ENCODE measurements at places on chromosomes 3 and 15.

GRCh38 chr3:105431200-105431599 is 64.5 kb downstream of the ALCAM start:
- DNase-seq, result no peak

- peak; percentile 53 for DNase-seq
Measured at GRCh38 chr3:161423911-161424522, 52.7 kb upstream of the SPTSSB start.

GRCh38 chr3:60967141-60967540 is 284.1 kb downstream of the FHIT start:
- no peak for DNase-seq

DNA sequence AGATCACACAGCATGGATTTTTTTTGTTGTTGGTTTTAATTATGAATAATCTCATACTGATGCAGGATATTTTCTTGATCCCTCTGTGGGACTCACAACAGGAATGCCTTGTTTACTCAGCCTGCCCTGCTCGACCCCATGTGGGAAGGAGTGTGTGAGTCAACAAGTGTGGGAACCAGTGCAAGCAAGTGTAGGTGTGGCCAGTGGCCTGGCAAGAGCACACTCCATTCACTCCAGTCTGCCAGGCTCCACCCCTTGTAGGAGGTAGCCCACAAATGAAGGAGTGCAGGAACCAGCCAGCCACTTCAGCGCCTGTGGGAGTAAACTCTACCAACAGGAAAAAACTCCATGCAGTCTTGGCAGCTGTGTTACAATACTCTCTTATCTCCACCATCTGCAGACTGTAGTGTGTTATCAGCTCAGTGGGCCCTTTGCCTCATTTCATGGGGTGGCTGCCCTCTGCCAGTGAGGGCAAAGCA is 393.6 kb downstream of the OTOL1 start:
- DNase-seq, result peak; percentile 39

DNA sequence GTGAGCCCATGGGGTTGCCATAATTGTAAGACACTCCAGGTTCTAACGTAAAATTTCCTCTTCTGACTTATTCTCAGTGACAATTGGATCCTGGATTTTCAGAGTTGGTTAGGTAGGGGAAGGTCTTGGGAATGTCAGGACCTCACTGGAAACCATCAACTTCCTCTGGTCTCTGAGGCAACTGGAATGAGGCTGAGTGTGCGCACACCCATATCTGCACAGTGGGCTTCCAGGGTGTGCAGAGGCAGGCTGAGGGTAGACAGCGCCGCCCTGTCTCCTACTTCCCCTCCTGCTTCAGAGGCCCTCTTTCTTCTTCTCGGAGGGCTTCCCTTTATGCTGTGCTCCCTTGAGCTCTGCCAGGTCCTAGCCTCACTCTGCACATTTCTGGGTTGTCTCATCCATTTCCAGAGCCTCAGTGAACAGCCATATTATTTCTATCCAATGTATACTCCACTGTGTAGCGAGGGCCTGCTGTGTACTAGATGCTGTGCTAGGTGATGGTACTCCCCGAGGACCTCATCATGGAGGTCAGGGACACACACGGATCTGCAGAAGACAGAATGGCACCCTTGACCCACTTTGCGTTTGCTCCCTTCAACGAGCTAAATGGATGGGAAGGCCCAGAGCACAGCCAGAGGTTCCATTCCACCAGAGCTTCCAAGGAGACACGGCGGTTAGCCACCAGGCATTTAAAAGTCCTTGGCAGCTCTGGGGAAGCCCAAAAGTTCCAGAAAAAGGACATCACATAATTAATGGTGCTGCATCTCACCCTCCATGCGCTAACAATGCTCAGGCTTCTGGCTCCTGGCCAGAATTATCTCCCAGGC is 18.3 kb downstream of the ACAA1 start:
- no peak for DNase-seq

- DNase-seq, result peak; percentile 92
Measured at GRCh38 chr15:67127965-67128364, 62.6 kb downstream of the SMAD3 start.

DNA sequence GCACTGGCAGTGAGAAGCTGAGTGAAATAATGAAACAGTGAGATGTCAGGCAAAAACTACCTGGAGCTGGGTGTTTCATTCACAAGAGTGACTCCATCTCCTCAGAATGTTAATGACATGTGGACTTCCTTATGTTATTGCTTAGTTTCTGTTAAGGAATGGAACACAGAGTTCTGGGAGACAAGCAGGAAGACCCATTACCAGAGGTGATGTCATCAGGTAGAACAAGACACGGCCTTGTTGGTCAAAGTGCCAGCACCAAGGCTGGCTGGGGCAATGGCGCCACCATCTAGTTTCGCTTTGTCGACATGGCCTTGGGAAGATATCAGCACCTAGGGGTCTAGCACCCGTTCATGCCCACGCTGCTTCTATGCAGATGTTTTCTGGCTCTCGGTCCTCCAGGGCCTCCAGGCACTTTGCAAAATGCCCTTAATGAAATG is 252.2 kb downstream of the FAM43A start:
- DNase-seq, result no peak

DNA sequence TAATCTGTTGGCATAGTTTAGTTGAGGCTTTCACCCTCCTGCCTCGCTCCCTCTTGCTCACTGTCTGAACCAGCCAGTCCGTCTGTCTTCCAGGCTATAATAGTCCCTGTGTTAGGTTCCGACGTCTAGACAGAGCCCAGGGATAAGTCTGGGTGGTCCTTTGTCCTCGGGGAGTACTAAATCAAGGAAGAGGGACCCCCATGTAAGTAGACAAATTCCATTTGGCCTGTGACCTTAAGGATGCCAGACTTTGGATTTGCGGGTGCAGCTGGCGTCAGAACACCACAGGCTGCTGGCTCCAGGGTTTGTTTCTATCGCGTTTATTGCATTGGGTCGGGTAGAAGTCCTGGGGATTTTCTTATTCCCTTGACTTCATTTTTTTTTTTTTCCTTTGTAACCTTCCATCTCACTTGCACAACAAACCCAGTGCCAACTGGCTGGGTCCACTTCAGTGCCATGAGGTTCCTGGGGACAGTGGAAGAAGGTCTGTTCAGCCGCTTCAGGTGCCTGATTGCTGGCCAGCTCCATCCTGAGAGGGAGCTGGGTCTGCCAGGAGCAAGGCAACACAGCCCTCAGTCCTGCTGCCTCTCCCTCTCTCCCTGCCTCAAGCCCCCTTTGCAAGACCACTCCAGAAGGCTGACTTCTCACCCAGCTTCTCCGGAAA is 95.4 kb upstream of the KLHL25 start:
- no peak for DNase-seq

- no peak for DNase-seq
Measured at GRCh38 chr3:145815707-145816413, 345.1 kb downstream of the PLOD2 start.

DNA sequence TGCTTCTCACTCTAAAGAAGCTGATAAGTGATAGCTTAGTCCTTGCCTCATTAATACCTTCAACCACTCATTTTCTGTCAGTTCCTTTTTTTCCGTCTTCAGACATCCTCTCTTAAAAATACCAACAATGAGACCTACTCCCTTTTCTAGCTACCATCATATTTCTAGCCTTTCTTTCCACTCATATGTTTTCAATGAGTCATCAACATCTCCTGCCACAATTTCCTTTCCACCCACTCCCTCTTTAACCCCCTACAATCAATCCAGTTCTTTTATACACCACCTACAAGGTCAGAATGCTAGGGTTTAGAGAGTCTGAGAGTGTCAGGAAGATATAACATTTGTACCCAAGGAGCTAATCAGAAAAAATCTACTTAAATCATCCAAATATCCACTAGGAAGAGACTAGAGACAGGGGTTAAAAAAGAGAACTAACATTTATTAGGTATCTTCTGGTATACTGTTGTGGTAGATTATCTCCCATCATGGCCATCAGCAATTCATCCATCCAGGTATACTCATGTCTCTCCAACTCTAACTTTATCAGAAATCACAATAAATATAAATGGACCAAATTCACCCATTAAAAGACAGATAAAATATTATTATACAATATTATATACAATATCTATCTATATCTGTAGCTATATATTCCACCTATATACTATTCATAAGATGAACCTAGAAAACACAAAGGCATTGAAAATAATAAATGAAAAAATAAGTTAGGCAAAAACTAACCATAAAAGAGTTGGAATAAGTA is 42.5 kb downstream of the MYLK start:
- no peak for DNase-seq

- no peak for DNase-seq
Measured at GRCh38 chr3:60758831-60759230, 492.4 kb downstream of the FHIT start.

- DNase-seq, result no peak
Measured at GRCh38 chr3:48585411-48585810, 9.7 kb downstream of the COL7A1 start.

- no peak for DNase-seq
Measured at GRCh38 chr15:70400766-70401541, 303.2 kb upstream of the TLE3 start.

- DNase-seq, result no peak
Measured at GRCh38 chr3:43087249-43087776, 18.6 kb downstream of the POMGNT2 start.

GRCh38 chr3:183500319-183500718 is 55.2 kb downstream of the KLHL6 start:
- DNase-seq, result no peak

DNA sequence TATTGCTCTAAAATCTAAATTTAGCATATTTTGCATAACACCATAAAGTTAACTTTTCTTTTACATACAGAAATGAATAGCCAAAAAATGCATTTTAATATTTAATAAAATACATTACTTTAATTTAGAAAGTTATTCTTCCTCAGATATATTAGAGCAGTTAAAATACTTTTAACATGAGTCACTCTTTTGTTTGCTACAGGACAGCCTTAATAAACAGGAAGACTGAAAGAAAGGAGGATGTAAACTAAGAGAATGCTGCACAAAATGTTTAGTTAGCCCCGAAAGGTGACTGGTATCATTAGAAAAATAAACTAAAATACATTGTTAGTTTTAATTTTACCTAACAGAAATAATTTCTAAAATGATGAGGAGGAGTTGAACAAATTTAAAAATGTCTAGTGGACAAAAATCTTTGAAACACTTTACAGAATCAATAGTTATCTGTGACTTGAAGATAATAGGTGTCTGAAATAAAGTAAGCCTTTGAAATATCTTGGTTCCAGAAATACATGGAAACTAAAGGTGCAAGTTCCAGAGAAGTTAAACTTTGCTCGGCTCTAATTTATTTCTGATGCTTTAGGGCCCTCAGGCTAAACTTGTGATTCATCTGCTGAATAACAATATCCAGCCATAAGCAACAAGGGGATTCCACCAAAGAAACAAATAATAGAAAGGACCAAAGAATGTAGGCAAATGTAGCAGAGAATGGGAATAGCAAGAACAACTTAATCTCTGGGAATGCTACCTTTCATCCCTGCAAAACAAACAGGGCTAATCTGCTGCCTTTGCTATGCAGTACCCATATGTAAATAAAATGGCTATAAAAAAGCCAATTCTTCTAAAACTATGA is 138.3 kb upstream of the UBP1 start:
- peak; percentile 18 for DNase-seq

DNA sequence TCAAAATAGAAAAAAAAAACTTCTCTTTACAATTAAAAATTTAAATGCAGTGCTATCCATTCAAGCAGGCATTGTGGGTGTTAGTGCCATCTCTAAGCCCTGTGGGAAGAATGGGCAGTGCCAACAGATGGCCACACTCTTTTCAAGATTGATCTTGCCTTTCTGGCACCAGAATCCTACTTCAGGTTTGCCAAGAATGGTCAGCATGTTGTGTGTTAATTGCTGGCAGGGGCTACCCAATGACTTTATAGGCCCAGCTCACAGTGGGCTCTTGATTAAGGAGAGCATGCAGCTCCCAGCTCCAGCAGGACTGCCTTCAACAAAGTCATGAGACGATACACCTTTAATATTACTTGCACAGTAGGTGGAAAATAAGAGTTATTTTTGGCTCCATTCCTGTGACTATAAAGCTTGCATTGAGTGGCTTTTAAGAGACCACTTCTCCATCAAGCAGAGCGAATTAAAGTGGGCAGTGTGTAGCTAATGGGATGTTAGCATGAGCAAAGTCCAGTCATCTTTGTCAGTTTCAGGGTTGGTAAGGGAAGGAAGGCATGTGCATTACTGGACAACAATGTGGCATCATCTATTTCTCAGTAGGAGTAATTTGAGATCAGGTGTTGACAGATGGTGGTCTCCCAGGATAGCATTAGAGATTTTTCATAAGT is 476.8 kb downstream of the C3orf38 start:
- DNase-seq, result no peak

- no peak for DNase-seq
Measured at GRCh38 chr3:185403002-185403401, 40.1 kb downstream of the MAP3K13 start.

DNA sequence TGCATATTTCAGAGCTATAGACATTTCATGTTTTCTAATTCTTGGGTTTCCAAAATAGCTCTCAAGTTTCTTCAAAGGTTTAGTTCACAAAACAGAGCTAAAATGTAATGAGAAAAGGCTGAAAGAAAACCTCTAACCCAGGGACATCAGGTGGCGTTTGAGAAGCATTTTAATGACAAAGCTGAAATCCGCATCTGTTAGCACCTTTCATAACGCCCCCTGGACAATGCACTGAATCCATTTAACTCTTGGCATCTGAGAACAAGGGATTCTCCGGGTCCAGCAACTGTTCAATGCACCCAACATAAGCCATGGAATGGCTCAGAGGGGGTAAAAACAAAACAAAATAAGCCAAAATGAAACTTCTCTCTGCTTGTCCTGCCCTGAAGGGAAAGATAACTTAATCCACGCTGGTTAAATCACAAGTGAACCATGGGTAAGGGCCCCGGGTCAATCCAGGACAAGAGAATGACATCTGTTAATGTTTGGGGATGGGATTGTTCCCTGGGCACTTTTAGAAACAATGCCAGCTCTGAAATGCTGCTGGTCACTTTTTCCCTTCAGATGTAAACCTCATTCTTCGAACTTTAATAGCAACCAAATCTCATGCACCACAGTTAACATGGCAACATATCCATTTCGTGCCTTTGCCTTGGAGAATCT is 466.2 kb upstream of the ADAMTS9 start:
- no peak for DNase-seq

GRCh38 chr3:120846073-120846472 is 61.9 kb upstream of the STXBP5L start:
- no peak for DNase-seq

- peak; percentile 44 for DNase-seq
Measured at GRCh38 chr3:10964537-10965167, 27.9 kb upstream of the SLC6A1 start.

DNA sequence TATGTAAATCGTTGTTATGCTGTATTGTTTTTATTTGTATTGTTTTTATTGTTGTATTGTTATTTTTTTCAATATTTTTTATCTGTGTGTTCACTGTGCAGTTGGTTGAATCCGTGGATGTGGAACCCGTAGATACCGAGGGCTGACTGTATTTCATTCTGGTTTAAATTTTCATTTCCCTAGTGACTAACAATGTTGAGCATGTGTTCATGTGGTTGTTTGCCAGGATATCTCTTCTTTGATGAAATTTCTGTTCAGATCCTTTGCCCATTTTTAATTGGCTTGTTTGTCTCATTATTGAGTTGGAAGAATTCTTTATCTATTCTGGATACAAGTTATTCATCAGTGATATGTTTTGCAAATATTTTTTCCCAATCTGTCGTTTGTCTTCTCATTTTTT is 29.7 kb downstream of the STOML1 start:
- DNase-seq, result no peak

Measured in RWPE1 (cell line).